ENCODE measurements at places on chromosomes 16 and 17. TPM values are rescaled to one million over a fixed set of nuclear protein-coding genes. Genes with fewer than 3 reads are reported as not detected.

SPN gene
- total RNA-seq: not detected

CES5A gene
- total RNA-seq: not detected

ANKRD13B gene
- total RNA-seq: 11.2 TPM

CCL15 gene
- not detected for total RNA-seq

SLC25A19 gene
- 75.0 TPM for total RNA-seq

CCL4 gene
- total RNA-seq: not detected

KRTAP3-1 gene
- total RNA-seq: 1.6 TPM

MYH8 gene
- not detected for total RNA-seq

ZFP90 gene
- 18.9 TPM for total RNA-seq

KRTAP2-3 gene
- 10.8 TPM for total RNA-seq

NACA2 gene
- total RNA-seq: not detected

SLC13A2 gene
- not detected for total RNA-seq

PRSS53 gene
- 5.8 TPM for total RNA-seq

RNU2-1 gene
- total RNA-seq: not detected

RBFOX1 gene
- total RNA-seq: not detected

CCL11 gene
- not detected for total RNA-seq

KLHL10 gene
- not detected for total RNA-seq

CD68 gene
- 32.4 TPM for total RNA-seq

COX6A2 gene
- not detected for total RNA-seq

NTN3 gene
- not detected for total RNA-seq

MPP3 gene
- total RNA-seq: 46.8 TPM

OTOP3 gene
- total RNA-seq: not detected

GNGT2 gene
- total RNA-seq: 0.40 TPM

CA4 gene
- not detected for total RNA-seq

HID1 gene
- total RNA-seq: 51.0 TPM

RHBDF2 gene
- 52.3 TPM for total RNA-seq

Measured in PC-3 (cell line).